Stimulated activated CD8-positive, alpha-beta memory T cell treated with anti-CD3 and anti-CD28 coated beads, Interleukin-4, amount 100 ng/mL, for 24 hours (primary cell): ENCODE measurements at places on chromosomes 1 and 21.
A peak's percentile ranks its signal among the peaks of the same experiment; 100 is the strongest.

- peak; percentile 48 for DNase-seq
Measured at GRCh38 chr1:13960375-13960987, 260.5 kb downstream of the PRDM2 start.

DNA sequence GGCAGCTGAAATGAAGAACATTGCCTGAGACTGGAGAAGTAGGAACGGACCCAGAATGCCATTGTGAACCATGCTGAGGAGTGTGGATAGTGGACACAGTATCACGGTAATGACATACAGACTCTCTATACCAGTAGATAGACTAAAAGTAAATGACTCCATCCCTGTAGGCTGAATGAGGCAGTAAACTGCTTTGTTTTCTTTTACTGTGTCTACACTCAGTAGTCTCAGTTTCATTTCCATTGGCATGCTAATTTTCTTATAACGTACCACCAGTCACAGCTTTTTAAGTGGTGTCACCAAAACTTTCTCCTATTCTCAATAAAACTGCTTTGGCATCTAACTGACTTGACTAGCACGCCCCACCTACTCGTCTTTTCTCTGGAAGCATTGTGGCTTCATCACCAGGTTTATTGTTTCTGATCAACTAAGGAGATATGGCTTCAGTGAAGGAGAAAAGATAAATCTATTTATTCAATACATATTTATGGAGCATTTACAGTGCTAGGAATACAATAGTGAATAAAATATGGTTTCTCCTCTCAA is 8.4 kb upstream of the ZNF697 start:
- no peak for DNase-seq

DNA sequence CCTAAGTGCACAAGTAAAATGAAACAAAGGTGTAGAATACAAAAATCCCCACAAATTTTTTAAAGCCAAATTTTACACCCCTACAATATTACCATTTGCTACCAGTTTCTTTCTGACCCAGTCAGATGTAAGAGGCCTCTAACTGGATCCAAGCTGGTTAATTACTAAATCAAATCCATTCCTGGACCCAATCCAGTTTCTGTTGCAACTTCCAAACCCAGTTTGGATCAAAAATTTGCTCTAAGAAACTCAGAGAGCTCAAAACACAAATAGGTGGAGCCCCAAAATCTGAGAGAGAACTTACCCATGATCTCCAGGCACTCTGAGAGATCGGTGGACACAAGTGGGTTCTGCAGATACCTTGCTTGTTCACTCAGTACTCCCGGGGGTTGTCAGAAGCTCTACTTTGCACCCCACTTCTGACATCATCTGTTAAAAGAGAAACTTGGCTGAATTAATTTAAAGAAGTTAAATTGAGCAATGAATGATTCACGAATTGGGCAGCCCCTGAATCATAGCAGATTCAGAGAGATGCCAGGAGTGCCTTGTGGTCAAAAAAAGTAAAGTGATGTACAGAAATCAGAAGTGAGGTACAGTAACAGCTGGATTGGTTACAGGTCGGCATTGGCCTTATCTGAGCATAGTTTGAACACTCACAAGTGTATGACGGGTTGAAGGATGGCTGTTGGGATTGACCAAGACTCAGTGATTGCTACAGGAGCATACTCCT is 448.0 kb downstream of the KCNT2 start:
- DNase-seq = no peak

GRCh38 chr1:168443356-168443755 is 100.4 kb downstream of the XCL2 start:
- DNase-seq = no peak
